ENCODE measurements at places on chromosomes 12 and 14. TPM values are rescaled to one million over a fixed set of nuclear protein-coding genes. Genes with fewer than 3 reads are reported as not detected.

DNA sequence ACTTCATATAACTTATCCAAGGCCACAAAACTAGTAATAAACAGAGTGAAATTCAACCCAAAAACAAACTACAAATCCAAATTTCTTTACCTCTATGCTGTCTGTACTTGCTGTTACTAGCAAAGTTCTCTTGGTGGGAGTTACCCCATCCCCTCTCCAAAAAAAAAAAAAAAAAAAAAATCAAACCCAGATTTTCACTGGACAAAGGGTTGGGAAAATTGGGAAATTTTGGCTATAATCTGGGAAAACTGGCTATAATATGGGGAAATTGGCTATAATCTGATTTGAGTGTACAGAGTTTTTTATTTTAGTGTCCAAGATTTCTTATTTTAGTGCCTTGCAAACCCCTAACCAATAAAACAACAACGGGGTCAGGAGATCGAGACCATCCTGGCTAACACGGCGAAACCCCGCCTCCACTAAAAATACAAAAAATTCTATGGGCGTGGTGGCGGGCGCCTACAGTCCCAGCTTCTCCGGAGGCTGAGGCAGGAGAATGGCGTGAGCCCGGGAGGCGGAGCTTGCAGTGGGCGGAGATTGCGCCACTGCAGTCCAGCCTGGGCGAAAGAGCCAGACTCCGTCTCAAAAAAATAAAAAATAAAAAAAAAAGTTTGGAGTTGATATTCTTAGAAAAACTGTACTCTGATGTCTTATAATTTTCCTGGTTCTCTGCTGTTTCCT lies 148.4 kb downstream of the CHST11 start:
- no peak for DNase-seq

DNA sequence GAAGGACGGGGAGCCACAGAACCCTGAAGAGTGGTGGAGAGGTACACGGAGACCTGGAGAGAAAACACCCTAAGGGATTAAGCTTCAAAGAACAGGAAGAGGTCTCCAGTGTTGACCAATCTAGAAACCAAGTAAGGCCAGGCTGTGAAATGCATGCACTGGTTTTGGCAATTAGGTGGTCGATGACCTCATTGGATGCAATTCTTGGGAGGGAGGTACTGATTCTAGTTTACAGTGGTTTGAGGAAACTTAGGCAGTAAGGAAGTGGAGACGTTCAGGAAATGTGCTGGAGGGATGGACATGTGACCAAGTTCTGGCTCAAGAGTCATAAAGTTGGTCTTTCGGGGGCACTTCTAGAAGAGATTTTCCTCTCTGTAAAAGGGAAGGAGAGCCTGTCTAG lies 91.3 kb upstream of the CEP83 start:
- DNase-seq = no peak

Gene DNAAF2
- total RNA-seq = 23.0 TPM

Gene OR4K14
- total RNA-seq = not detected

GRCh38 chr12:124740691-124741137 lies 123.0 kb downstream of the SCARB1 start:
- peak; percentile 82 for DNase-seq

Gene RNASE7
- total RNA-seq = not detected

Gene CEBPE
- total RNA-seq = not detected

- DNase-seq = no peak
Measured at GRCh38 chr12:2463719-2464118, 331.1 kb upstream of the FKBP4 start.

GRCh38 chr12:20339060-20339459 lies 29.3 kb upstream of the PDE3A start:
- DNase-seq = no peak

- no peak for DNase-seq
Measured at GRCh38 chr12:124477107-124477915, 90.1 kb downstream of the NCOR2 start.

DNA sequence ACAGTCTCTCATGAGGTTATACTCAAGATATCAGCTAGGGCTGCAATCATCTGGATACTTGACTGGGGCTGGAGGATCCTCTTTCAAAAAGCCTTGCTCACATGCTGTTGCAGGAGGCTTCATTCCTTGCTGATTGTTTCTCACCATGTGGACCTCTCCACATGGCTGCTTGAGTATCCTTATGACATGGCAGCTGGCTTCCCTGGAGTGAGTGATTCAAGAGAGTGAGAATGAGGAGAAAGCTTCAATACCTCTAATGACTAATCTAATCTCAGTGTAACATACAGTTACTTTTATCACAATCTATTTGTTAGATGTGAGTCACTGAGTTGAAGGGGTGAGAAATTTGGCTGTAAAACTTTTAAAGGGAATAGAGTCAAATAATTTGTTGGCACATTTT lies 14.4 kb upstream of the SDR39U1 start:
- no peak for DNase-seq

Gene KLHDC1
- not detected for total RNA-seq

DNA sequence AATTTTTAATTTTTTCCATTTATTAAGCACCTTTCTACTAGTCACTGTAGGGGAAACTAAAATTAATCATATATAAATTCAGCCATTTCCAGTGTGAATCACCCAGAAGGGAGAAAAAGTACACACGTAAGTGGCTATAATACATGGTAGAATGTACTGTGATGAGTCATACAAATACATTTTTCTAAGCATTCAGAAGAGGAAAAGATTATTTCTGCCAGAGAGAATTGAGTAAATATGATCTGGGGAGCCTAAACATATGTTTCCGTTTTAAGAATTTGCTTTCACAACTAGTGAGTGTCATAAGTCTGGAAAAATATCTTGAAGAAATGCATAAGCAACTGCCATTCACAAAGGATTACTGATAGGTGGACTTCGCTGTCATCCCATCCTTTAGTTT lies 102.8 kb downstream of the TGFB3 start:
- no peak for DNase-seq

Gene RBMS2
- 7.1 TPM for total RNA-seq

Gene DDN
- total RNA-seq = 0.66 TPM

- DNase-seq = no peak
Measured at GRCh38 chr12:39617887-39618286, 1.7 kb downstream of the ABCD2 start.

DNA sequence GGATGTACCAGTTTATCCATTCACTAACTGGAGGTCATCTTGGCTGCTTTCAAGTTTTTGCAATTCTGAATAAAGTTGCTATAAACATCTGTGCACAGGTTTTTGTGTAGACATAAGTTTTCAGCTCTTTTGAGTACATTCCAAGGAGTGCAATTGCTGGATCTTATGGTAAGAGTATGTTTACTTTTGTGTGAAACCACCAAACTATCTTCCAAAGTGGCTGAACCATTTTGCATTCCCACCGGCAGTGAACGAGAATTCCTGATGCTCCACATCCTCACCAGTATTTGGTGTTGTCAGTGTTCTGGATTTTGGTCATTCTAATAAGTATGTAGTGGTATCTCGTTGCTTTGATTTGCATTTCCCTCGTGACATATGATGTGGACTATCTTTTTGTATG lies 150.5 kb upstream of the BCL2L14 start:
- no peak for DNase-seq

Gene SLC17A8
- total RNA-seq = not detected

Gene KRT73
- not detected for total RNA-seq

Gene POTEG
- not detected for total RNA-seq

Gene FOXG1
- total RNA-seq = not detected

DNA sequence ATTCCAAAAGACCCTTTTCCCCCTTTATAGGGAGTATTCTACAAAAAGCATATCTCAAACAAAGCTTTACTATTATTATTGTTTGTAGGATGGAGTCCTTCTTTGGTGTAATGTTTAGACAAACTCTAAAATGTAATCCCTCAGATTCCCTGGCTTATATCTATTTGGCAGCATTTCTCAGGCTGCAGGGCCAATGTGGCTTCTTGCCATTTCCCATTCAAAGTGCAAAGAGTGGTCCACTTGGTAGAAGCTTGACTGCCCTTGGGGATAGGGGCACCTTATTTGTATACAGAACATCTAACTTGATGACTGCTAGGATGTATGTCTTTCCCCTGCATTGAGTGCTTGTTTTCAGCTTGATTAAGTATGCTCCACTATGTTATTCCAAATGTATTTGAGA lies 242.7 kb downstream of the PRKD1 start:
- DNase-seq = no peak

- DNase-seq = no peak
Measured at GRCh38 chr12:26281320-26281719, 85.9 kb downstream of the SSPN start.

GRCh38 chr14:50018201-50018932 lies 98.0 kb downstream of the VCPKMT start:
- DNase-seq = no peak

GRCh38 chr12:9719790-9720189 lies 13.1 kb downstream of the CLECL1 start:
- DNase-seq = no peak

Gene CFAP54
- not detected for total RNA-seq

DNA sequence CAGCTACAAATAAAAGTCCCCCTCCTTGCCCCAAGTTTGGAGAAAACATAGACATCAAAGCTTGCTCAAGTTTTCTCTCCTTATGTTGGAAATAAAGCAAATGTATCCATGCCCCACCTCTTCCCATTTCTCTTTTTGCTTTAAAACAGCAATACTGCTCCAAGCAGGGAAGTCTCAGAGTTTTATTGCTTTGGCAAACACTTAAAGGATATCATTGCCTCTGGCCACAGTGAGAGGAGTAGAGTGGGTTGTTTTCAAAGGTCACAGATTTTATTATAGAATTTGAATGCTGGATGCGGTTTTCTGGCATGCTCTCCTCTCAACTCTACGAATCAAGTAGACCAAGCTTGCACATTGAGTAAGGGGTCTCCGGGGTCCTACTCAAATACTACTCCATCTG lies 149.7 kb downstream of the TTC7B start:
- DNase-seq = no peak

Gene FKBP3
- 15.8 TPM for total RNA-seq

Gene OVCH1
- not detected for total RNA-seq

DNA sequence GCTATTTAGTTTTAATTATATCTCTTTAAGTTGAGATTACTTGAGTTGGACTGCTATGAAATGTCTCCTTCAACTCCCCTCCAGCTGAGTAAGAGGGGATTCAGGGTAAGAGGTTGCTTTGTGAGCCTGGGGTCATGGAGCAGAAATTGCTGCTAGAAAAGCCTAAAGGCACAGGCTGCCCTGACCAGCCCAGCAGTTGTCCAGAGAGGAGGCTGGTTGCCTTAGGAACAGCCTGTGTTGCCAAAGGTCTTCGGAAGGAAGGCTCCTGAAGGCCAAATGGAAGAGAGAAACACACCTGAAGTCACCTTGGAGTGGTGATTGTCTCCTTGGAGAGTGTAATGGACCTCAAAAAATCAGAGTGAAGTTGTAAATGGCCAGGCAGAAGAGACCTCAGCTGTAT lies 235.5 kb upstream of the PDE3A start:
- no peak for DNase-seq

Gene SCFD1
- 41.0 TPM for total RNA-seq

DNA sequence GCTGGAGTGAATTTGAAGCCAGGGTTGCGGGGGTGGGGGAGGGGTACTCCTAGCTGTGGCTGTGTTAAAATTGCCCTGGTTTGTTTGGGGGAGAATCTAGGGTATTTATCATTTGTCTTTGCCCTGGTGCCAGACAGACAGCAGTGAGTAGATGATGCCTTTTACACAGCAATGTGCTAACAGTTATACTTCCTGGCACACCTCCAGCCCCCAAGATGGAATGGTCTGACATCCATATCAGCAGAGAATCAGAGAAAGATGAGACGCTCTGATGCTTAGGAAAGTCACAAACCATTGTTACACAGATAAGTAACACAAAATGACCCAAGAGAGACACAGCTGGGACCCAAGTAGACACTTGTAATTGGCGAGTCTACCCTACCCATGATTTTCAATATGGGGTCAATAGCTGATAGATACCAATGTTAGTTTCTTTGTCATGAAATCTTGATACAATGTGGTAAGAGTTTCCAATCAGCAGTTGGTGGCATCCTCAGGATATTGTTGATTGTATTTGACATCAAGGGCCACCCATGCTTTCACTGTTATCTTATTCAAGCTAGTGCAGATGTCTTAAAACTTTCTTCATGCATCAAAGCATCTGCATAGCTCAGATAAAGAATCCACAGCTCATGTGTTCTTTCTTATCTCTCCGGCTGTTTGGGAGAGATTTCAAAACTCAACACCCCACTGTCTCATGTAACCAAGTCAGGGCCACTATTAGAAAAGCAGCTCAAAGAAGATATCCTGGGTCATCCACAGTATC lies 2.6 kb upstream of the PRKAB1 start:
- DNase-seq = no peak

DNA sequence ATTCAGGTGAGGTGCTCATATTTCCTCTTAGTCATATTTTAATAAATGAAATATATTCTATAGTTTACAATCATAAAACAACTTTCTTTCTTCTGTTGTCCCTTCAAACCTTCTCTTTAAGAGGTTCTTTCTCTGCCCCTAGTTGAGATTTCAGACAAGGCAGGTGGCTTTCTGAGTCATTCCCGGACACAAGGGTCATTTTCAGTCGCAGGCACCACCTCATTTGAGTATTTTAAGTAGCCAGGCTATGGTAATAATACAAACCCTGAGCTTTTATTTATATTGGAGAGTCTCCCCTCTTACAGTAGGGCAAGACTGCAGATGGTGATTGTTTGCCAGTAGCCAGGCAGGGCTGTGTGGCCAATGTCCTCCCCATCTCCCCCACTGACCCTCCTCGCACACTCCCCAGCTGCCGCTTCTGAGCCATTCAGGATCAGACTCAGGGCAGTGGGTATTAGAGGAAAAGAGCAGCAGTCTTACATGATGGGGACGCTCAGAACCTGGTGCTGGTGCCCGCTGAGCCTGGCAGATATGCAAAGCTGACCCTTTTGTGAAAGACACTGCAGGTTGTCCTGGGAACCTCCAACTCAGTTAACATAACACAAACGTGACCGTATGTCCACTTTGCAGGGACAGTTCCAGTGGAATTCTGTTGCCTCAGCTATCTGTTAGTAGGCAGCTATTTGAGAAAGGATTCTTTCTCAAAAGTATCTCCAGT lies 101.1 kb upstream of the BCL2L14 start:
- DNase-seq = peak; percentile 45

DNA sequence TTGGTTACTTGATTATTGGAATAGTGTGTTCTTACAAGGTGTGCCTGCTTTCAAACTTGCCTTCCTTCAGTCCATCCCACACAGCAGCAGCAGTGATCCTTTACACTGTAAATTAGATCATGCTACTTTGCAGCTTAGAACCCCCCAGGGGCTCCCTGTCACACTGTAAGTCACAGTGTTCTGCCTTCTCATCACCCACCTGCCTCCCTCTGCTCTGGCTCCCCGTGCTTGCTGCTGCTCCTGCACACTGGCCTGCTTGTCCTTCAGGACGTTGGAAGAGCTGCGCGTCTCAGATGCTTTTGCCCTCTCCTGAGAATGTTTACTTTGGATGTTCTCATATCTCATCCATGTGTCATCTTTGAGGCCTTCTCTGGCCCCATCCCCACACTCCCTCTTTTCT lies 27.3 kb downstream of the ZC3H14 start:
- DNase-seq = no peak

All from HT-29 (cell line).